Mesothelial cell of epicardium (in vitro differentiated cells): ENCODE measurements at places on chromosomes 3 and 15. TPM values are rescaled to one million over a fixed set of nuclear protein-coding genes. Genes with fewer than 3 reads are reported as not detected.

DNA sequence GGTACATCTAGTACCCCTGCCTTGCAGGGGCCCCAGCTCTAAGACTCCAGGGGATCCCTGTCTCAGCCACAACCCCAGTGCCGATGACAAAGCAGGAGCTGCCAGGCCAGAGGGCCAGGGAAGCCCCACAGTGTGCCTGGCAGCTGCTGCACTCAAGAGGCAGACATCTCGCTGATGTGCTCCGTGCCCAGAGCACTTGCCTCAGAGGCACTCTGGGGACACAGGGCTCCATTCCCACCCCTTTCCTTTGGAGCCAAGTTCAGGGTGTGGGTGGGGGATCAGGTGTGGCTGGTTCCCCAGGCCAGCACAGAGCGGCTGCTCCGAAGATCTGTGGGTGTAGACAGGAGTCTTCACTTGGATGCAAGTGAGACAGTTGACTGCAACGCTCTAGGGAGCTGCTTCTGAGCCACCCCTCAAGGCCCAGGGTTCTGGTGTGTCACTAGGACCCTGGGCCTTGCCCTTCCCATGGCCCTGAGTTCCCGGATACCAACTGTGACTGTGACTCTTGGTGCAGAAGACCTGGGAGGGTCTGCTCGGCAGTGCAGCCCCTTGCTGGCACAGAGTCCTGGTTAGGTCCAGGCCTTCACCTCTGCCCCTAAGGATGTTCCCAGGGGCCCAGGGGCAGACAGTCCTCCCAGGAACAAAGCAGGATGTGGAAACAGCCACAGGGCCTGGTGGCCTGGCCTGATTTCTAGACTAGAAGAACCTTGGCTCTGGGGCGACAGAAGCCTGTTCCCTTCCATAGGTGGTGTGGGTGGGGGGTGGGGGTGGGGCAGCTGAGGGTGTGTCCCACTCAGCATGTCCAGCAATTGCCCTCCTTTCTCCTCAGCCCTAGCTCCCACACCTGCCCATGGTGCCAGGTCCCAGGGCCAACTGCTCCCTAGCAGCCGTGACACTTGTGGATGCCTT is 2.5 kb downstream of the NT5DC2 start:
- peaks cover 3% of the 10 kb centered on the region for H3K36me3 ChIP-seq
- no peaks in the 10 kb centered on the region for H3K27me3 ChIP-seq
- H3K4me3 ChIP-seq = peak overlapping the region; percentile 13
- H3K27ac ChIP-seq = no peak overlapping the region
- DNase-seq = peak; percentile 22
- peaks cover 40% of the 10 kb centered on the region for H3K4me1 ChIP-seq

GRCh38 chr15:89087161-89087829 is 961 bp upstream of the ABHD2 start:
- H3K4me3 ChIP-seq = no peak overlapping the region
- no peak for DNase-seq
- H3K4me1 ChIP-seq = peaks cover 27% of the 10 kb centered on the region
- H3K36me3 ChIP-seq = no peaks in the 10 kb centered on the region
- no peaks in the 10 kb centered on the region for H3K27me3 ChIP-seq

Gene TMEM89
- 0.84 TPM in 1 of 3 replicates, not detected in the others for total RNA-seq

Gene PRR20G
- not detected in 3 replicates for total RNA-seq
